Testis (tissue), 5 donors: ENCODE measurements at places on chromosomes 2 and 18. TPM values are rescaled to one million over a fixed set of nuclear protein-coding genes. Genes with fewer than 3 reads are reported as not detected.

LOXHD1 gene
- total RNA-seq, result 29.6 TPM

RAB27B gene
- 0.93 TPM for total RNA-seq

TMEM247 gene
- 18.5 TPM for total RNA-seq

LBX2 gene
- 1.4 TPM for total RNA-seq

CNGA3 gene
- total RNA-seq, result 1.1 TPM

POTEC gene
- total RNA-seq, result 31.5 TPM

SERPINB10 gene
- total RNA-seq, result not detected

SLC11A1 gene
- 32.3 TPM for total RNA-seq

SLC9A4 gene
- total RNA-seq, result 0.81 TPM

CYS1 gene
- 3.7 TPM for total RNA-seq

CD207 gene
- 0.19 TPM for total RNA-seq

TNFAIP6 gene
- total RNA-seq, result 3.3 TPM

UGT1A8 gene
- 0.19 TPM for total RNA-seq

ELOA2 gene
- total RNA-seq, result 8.4 TPM

NCKAP1 gene
- 110 TPM for total RNA-seq

RNMT gene
- total RNA-seq, result 30.5 TPM

ANKMY1 gene
- total RNA-seq, result 57.3 TPM

UPP2 gene
- total RNA-seq, result 0.16 TPM

PXDN gene
- total RNA-seq, result 41.8 TPM

MRPL19 gene
- 27.9 TPM for total RNA-seq

NCKAP5 gene
- 6.3 TPM for total RNA-seq

DOK6 gene
- total RNA-seq, result 0.71 TPM

CRYGC gene
- total RNA-seq, result 2.2 TPM

EML6 gene
- total RNA-seq, result 12.1 TPM

LAMA3 gene
- total RNA-seq, result 22.1 TPM

TMEM200C gene
- total RNA-seq, result 3.3 TPM

SERPINB4 gene
- total RNA-seq, result 0.24 TPM

HMSD gene
- 0.19 TPM for total RNA-seq

SKA1 gene
- total RNA-seq, result 5.5 TPM

TWSG1 gene
- total RNA-seq, result 20.1 TPM

ICOS gene
- 0.16 TPM for total RNA-seq

MYO5B gene
- 24.8 TPM for total RNA-seq

FEV gene
- not detected for total RNA-seq

CAPN14 gene
- 1.1 TPM for total RNA-seq

DNAH7 gene
- 14.9 TPM for total RNA-seq

ASB1 gene
- 31.4 TPM for total RNA-seq

RGPD3 gene
- 13.9 TPM for total RNA-seq

MYO3B gene
- total RNA-seq, result 2.5 TPM

SIX3 gene
- total RNA-seq, result 0.47 TPM

RBM44 gene
- 15.0 TPM for total RNA-seq

MYCN gene
- 6.9 TPM for total RNA-seq

LAMA1 gene
- total RNA-seq, result 146 TPM

NDC80 gene
- 15.4 TPM for total RNA-seq

ALK gene
- 3.8 TPM for total RNA-seq

CCDC178 gene
- total RNA-seq, result 17.5 TPM

TBR1 gene
- total RNA-seq, result 2.4 TPM

KCMF1 gene
- 56.9 TPM for total RNA-seq

FBXO48 gene
- 2.4 TPM for total RNA-seq
